ENCODE measurements at places on chromosomes 12 and 14.

DNA sequence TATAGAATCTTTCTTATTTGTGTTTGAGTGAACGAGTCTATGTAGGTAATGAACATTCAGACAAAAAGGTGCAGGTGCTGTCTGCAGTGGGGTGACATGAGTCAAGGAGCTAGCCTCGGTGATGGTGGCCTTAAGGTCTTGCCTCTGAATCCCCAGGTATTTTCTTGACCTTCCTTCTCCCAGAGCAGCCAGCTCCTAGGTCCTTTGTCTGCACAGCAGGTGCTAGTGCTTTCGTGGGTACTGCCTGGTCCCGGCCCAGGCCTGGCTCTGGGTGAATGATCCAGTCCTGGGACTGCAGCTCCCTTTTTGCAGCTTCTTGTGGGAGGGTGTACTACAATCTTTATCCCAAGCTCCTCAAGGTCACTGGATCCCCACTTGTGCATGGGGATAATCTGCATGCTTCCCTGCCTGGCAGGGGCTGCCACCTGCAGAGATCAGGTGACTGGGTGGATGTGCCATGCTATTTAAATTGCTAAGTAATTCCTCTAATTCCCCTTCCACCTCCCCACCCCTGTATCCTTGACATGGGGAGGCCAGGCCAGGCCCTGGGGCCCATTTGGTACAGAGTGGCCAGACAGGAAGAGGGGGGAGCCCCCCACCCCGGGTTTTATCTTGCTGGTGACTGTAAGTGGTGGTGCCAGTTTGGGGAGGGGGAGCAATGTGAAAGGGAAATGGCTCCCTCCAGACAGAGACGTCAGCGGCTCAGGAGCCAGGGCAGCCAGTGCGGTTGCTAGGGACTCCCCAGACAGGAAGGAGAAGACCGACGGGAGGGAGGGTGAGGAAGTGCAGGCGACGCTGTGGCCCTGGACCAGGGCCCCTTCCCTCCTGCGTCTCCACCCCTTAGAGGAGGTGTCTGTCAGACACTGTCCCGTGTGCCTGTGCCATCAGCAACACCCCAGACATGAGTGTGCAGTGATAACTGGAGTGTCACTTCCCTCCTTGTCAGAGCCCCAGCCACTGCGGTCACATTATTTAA lies 6.7 kb downstream of the VASH1 start:
- DNase-seq = no peak

DNA sequence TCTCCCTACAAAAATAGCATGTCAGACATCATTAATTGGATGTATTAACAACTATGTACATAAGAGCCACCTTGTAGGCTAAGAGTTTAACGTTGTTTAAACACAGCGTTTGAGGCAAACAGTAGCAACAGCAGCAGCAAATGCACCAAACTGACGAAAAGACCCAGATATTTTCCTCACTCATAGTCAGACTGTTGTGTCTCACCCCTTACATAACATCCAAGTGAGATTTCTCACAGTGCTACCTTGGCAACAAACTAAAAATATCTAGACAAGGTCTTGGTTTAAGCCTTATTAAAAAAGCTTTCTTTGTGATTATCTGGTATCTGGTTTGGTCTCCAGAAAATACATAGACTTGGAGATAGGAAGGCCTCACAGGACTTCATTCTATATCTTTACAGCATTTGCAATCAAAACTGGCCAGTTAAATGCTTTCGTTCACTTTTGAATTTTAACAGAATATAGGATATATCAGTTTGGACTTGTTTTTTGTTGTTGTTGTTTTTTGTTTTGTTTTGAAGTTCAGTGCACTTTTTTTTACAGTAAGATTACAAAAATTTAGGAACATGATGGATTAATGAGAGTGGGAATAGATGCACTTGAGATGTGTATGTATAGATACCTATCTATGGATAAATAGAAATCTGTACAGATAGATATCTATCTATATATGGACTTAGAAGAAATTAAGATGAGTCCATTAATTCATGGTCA lies 4.1 kb downstream of the BHLHE41 start:
- no peak for DNase-seq

DNA sequence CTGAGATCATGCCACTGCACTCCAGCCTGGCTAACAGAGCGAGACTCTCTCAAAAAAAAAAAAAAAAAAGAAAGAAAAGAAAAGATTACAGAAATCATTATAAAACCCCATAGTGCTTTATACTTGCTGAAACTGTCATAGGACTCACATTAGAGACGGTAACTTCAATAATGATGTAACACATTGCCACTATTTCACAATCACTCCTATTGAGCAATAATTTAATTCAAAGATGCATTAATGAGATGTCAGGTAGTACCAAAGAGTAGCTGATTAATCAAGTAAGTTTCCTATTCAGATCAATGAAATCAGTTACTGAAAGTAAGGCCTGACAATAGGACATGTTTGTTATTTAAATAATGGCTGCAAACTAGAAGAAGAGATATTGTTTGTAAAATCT lies 751.5 kb upstream of the ALG10B start:
- no peak for DNase-seq

- no peak for DNase-seq
Observed at GRCh38 chr12:6635856-6636531, at the start of gene LPAR5. Gene LPAR5, minus strand, starts transcription at chr12:6635959. Its CDS starts 14,711 bp downstream, at chr12:6621248.

GRCh38 chr14:74424606-74425005 lies 1.4 kb downstream of the SYNDIG1L start:
- no peak for DNase-seq

- no peak for DNase-seq
Observed at GRCh38 chr12:51923506-51924365, 16.4 kb downstream of the ACVRL1 start.

GRCh38 chr14:68506645-68507419 lies 286.0 kb downstream of the ZFP36L1 start:
- DNase-seq = no peak

GRCh38 chr12:66247741-66248140 lies 54.6 kb upstream of the HELB start:
- DNase-seq = no peak

DNA sequence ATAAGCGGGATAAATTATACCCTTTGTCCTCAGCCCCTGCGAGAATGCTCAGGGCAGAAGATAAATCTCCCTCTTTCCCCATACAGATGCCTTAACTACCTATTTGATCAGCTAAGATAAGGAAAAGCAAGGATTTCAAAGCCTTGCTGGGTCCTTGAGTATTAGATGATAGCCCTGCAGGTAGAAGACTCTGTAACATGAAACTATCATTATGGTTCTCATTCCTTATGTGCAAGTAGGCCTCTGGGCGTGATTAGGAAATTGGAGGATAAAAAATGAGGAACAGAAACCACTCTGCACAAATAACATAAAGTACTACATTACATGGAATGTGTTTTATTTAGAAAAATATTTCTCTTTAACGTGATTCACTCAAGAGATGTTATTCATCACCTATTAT lies 14.5 kb upstream of the WDR89 start:
- DNase-seq = no peak

- no peak for DNase-seq
Observed at GRCh38 chr14:21043387-21043973, 1.3 kb downstream of the RNASE7 start.

DNA sequence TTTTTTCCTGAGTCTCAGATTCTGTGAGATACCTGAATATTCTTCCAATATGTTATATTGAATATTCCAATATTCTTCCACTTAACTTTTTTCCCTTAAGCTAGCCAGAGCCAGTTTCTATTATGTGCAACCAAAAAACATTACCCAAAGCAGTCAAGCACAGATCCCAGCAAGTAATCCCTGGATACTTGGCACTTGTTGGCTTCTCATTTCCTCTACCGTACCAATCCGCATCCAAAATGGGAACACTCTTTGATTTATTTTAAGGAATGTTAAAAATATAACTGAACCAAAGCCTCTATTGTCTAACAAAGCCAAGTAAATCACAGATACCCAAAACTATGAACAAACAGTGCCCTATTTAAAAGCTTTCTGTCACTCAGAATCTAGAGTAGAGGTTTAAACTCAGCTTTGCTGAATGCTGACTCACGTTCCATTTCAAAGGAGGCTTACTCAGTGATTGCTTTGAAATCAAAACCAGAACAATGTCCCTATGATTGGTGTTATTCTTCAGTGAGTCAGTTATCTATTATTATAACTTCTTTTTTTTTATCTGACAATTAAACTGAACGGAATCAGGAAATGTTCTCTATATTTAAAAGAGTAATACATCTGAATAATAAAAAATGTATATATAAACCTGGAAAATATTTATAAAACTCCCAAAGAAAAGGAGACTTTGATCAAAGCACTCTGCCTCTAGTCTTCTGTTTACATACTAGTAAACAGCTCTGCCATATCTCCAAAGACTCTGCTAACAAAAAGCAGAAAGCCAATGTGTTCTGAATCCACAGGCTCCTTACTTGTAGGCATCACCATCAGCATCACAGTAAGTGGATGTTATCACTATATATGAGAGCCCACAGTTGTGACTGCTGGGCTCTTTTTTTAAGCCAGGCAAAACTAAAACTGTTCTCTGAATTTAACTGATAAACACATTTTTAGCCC lies 360.8 kb downstream of the CCDC91 start:
- no peak for DNase-seq

GRCh38 chr14:100159094-100159864 lies at the start of gene DEGS2:
Gene DEGS2, minus strand, starts transcription at chr14:100159645. Its CDS starts 58 bp downstream, at chr14:100159587.
- DNase-seq = peak; percentile 72

DNA sequence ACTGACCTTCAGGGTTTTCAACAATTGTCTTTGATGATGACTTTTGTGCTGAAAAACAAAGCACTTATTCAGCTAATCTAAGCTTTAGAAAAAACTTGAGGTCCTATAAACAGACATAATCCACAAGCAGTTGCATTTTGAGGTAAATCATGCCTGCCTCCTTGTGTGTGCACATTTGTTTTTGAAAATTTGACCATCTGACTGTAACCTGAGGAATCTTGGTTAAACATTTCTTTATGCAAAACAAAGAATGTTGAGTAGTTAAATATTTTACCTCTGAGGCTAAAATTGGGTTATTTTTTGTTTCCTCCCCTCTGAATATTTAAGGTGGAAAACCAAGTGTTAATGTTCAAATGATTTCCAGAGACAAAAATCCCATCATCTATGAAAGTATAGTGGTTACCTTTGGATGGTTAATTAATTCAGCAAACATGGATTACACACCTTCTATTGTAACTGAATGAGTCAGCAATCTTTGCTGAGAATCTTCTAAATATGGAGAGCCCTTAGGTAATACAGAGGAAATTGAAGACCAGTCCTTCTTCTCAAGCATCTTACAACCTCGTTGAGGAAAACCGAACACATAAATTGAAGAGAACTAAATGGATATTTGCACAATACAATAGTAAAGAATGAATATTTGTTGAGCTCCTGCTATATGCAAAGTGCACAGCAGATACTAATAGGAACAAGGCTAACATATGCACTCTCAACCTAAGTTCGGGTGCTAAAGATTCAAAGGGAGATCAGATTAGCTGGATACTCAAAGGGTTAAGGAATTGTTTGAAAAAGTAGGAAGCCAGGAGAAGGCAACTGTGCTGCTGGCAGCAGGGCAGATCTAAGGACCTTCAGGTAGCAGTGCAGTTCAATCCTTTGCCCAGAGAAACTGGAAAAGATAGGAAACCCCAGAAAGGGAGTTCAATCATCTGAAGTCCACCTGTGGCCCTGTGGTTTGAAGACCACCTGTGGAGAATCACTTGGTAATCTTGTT lies 115.2 kb downstream of the BMP4 start:
- DNase-seq = no peak

- DNase-seq = no peak
Observed at GRCh38 chr14:84482256-84483071, 1047.5 kb upstream of the FLRT2 start.

DNA sequence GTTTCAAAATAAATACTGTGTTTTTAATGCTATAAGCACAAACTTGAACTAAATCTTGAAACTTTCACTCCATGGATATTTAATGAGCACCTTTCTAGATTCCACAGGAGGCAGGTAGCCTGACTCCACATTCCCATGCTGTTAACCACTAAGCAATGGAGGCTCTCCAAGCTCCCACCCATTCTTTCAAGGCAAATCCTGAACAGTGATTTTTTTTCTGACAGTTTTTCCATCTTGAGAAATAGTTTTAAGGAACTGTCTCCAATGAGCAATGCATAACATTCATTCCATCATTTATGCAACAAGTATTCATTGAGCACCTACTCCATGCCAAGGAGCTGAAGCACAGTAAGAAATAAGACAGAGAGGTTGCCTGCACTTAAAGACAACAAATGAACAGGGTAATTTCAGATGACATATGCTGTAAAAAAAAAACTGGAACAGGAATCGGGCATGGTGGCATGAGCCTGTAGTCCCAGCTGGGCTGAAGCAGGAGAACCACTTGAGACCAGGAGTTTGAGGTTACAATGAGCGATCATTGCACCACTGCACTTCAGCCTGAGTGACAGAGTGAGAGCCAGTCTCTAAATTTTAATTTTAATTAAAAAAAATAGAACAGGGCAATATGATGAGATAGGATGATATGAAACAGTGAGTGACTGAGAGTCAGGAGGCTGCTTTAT lies 102.3 kb upstream of the CPSF6 start:
- DNase-seq = no peak

DNA sequence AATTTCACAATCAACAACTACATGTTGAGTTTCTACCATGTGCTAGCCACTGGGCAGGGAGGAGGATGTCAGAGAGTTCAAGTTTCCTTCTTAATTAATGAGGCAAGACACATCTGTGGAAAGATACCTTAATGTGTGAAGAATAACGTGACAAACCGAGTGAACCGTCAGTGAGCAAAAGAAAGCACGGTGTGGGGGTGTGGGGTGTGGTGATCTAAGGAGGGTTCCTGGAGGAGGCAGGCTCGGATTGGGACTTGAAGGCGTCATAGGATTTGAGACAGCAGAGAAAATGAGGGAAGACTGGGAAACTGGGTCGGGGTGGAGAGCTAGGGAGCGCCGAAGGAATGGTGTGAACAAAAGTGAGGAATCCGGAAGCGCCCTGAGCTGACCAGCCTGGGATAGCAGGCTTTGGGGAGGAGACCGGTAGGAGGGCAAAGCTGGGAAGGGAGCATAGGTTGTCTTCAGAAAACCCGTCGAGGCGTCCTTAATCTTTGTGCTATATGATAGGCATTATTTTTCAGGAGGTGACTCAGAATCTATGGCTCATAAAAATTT lies 22.3 kb downstream of the GALNT8 start:
- DNase-seq = no peak

GRCh38 chr14:89217891-89218290 lies 199.1 kb downstream of the FOXN3 start:
- DNase-seq = no peak

DNA sequence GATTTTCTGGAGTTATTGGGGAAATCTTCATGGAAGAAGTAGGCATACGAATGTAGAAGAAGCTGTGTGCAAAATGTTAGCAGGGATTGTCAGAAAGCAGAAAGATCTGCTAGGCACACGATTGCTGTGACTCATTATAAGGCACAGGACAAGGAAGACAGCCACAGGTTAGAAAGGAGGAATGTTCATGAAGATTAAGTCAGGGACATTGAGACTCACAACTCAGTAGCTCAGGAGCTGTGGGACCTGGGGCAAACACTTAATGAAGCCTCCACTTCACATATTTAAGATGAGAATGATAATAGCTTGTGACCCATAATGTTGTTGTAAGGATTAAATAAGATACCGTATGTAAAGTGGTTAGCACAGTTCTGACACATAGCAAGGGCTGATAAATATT lies 26.6 kb upstream of the RTRAF start:
- DNase-seq = no peak
